ENCODE measurements at places on chromosomes 5 and 9.

DNA sequence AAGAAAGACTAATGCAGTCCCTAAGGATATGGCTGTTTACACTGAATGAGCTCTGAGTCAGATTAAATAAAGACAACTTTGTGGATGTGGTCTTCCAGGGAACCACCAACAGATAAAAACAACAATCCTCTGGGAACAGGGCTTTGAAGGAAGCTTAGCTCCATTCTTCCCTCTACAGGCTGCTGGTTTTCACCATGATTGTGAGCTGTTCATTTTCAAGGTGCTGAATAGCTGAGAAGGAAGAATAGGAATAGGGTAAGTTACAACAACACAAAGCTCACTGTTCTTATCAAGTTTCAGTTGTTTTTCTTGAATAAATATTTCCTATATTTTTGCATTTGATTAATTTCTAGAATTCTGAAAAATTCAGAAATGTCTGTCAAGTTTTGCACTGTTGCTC, 25.9 kb upstream of the PTAR1 start:
- no peak for DNase-seq

DNA sequence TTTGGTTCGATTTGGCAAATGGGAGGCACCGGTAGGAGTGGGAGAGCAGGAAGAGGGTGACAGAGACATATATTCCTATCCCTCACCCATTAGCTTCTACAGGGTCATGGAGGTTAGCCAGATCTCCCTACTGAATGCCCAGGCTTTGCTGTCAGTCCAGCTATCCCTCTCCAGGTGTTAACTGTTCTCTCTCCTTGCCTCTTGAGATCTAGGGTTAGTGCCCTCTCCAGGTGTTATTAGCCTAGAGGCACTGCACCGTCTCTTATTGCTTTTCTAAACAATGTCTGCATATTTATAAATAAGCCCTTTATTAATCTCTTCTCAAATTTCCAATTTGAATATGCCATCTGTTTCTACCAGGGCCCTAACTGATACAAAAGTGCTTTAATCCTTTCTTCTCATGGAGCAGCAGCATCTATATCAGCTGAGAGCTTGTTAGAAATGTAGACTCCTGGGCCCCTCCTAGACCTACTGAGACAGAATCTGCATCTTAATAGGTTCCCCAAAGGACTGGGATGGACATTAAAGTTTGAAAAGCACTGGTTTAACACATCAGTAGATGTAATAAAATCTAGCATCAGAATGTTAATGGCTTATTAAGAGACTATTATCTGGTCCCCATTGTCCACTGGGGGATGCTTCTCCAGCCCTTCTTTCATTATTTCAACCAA, 322.5 kb upstream of the SLC24A2 start:
- DNase-seq = no peak

DNA sequence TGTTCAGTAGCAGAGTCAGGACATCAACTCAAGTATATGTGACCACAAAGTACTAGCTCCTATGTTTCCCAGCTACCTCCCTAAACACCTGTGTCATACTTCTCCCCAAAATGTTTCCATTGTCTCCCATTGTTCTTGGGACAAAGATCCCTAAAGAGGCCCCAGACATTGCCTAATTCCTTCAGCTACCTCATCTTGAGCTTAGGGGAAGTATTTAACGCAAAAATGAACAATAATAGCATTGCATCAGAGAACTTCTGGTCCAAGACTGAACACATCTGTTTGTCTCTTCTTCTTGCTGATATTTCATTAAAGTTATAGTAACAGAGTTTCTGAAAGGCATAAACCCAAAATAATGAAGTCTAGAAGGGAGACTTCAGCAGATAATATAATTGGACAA, 430.8 kb downstream of the MTRR start:
- DNase-seq = no peak

GRCh38 chr5:138461343-138462125, 3.7 kb upstream of the EGR1 start:
- DNase-seq = no peak

- no peak for DNase-seq
These were observed 83.5 kb downstream of the PDE4D start for GRCh38 chr5:59810041-59810440.

DNA sequence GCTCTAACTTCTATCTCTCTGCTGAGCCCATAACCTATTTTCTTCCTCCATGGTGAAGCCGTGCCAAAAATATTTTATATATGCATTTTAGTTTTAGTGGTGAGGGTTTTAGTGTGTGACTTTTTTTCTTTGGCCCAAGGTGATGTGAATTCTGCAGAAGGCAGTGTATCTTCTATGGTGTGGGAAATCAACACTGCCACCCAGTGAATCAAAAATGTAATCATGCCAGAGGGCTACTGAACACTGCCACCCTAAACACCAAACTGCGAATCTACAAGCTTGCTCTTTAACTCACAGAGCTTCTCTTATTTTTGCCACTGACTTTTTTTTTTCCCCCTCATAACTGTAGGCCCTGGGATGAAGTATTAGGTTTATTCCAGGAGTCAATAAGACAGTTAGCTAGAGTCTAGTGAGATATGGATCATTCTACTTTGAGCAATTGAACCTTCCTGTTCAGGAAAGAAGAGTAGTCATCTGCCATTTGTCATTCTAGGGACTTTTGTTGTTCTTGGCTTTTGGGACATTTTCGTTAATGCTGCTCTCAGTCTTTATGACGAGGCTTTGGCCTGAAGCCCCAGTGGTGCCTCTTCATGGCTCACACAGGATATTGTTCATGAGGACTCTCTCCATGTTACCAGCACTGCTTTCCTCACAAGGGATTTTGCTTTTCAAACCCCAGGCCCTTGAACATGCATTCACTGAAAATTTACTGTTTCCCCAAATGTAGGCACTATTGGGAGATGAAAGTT, 53.1 kb downstream of the C7 start:
- no peak for DNase-seq
